Caco-2 (cell line): ENCODE measurements at places on chromosomes 3 and 15. TPM values are rescaled to one million over a fixed set of nuclear protein-coding genes. Genes with fewer than 3 reads are reported as not detected.

DNA sequence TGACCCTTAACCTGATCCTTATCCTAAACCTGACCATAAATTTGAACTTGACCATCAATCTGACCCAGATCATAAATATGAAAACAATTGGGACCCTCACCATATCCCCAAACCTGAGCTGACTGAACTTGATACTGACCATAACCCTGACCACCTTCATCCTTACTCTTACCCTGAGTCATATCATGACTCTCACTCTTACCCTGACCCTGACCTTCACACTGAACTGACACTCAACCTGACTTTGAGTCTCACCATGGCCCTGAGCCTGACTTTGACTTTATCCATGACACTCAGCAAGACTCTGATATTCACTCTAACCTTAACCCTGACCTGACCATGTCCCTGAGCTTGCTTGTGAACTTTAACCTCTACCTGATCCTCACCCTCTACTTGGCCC, 34.3 kb upstream of the SLC25A26 start:
- H3K4me1 ChIP-seq: no peaks in the 10 kb centered on the region
- no peaks in the 10 kb centered on the region for H3K36me3 ChIP-seq
- H3K27ac ChIP-seq: no peak overlapping the region
- H3K4me3 ChIP-seq: no peak overlapping the region
- DNase-seq: no peak
- no peaks in the 10 kb centered on the region for H3K27me3 ChIP-seq

DNA sequence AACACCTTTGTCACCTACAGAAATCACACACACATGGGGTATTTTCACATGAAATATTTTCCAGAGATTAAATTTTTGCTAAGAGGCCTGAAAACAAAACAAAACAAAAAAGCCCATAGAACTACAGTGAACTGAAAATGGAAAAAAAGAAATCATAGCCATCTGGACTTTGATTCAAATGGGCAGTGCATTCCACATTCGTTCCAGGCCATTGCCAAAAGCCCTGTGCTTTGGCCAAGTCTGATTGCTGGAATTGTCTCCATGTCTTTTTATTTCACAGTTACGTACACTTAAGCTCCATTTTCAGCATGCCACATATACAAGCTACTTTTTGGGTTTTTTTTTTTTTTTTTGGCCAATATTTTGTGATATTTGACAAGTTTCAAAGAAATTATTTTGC, 47.1 kb downstream of the TFG start:
- H3K27ac ChIP-seq: no peak overlapping the region
- H3K36me3 ChIP-seq: no peaks in the 10 kb centered on the region
- DNase-seq: no peak
- H3K4me3 ChIP-seq: no peak overlapping the region
- H3K27me3 ChIP-seq: no peaks in the 10 kb centered on the region
- no peaks in the 10 kb centered on the region for H3K4me1 ChIP-seq

- no peaks in the 10 kb centered on the region for H3K36me3 ChIP-seq
- no peaks in the 10 kb centered on the region for H3K27me3 ChIP-seq
- no peak overlapping the region for H3K27ac ChIP-seq
- no peak for DNase-seq
- H3K4me1 ChIP-seq: peaks cover 6% of the 10 kb centered on the region; the same call in 1 of the 2 replicates
Observed at GRCh38 chr3:151896246-151897012, 23.0 kb downstream of the SUCNR1 start.

DNA sequence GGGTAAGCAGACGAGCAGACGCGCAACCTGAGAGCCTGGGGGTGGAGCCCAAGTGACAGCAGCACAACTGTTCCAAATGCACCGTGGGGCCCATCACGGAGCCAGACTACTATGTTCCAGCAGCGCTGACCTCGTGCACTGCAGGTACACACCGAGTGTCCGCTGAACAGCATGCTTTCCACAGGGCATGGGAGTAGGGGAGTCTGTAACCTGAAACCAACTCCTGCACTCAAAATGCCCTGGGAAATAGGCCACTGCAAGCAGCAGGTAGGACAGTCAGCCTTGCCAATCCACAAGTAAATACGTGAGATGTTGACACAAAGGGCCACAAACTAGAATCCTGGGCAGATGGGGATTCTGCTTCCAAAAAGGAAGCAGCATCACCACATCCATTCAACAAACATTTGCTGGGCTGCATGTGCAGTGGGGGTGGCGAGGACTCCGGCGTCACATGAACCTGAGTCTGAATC, 73.9 kb downstream of the TBC1D2B start:
- no peak for DNase-seq
- H3K4me3 ChIP-seq: no peak overlapping the region
- no peaks in the 10 kb centered on the region for H3K4me1 ChIP-seq
- H3K27me3 ChIP-seq: no peaks in the 10 kb centered on the region
- no peak overlapping the region for H3K27ac ChIP-seq

SH2D7 gene
- not detected in 2 replicates for total RNA-seq
